ENCODE measurements at places on chromosomes 7 and 10.

GRCh38 chr10:49539320-49539885 lies 482 bp upstream of the ERCC6 start:
- DNase-seq: peak; percentile 2

- DNase-seq: no peak
Measured at GRCh38 chr7:46948716-46949115, 633.2 kb downstream of the TNS3 start.

- no peak for DNase-seq
Measured at GRCh38 chr10:92530421-92530820, 43.5 kb downstream of the IDE start.

GRCh38 chr10:127063762-127064161 lies 132.6 kb downstream of the INSYN2A start:
- no peak for DNase-seq

DNA sequence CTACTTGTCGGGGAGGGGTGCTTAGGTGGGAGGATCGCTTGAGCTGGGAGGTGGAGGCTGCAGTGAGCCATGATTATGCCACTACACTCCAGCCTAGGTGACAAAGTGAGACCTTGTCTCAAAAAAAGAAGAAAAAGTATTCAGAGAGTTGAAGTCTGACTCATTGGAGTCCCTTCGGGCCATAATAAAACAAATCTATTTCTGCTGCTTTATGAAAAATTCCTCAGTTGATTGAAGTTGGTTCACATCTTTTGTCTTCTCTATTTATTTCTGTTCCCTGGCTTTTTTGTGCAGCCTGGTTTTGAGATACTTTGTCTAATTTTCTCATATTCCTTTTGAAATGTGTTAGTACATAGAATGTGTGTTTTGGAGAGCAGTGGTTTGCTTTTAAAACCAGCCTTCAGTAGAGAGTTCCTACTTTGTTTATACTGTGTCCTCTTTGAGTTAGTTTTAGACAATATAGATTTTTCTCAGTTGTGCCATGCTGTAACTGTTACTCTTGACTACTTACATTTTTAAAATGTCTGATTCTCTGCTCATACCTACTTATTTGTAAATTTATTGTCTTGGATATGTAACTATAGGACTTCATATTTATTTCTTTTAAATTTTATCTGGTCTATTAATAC lies 36.7 kb downstream of the LUC7L2 start:
- DNase-seq: no peak

DNA sequence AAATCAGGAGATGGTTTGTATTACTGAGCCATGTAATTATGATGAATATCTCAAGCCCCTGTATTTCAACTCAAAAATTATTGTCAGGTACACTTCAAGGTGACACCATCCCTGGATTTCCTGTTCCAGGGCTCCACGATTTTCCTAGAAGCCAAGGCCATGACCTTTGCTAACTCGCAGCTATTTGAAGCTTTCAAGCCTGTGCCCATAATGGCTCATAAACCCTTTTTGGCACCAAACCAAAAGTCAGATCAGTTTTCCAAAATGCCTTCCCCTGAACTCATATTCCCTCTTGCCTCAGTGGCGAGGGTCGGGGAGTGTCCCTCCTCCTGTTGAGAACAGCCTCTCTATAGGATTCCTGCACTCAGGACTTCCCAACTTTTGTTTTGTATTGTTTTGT lies 70.8 kb downstream of the HIP1 start:
- no peak for DNase-seq

- DNase-seq: no peak
Measured at GRCh38 chr7:143846692-143847091, 55.3 kb downstream of the TCAF1 start.

- no peak for DNase-seq
Measured at GRCh38 chr7:17988141-17988540, 39.5 kb downstream of the PRPS1L1 start.

- DNase-seq: no peak
Measured at GRCh38 chr10:77641788-77642397, 4.3 kb upstream of the KCNMA1 start.

DNA sequence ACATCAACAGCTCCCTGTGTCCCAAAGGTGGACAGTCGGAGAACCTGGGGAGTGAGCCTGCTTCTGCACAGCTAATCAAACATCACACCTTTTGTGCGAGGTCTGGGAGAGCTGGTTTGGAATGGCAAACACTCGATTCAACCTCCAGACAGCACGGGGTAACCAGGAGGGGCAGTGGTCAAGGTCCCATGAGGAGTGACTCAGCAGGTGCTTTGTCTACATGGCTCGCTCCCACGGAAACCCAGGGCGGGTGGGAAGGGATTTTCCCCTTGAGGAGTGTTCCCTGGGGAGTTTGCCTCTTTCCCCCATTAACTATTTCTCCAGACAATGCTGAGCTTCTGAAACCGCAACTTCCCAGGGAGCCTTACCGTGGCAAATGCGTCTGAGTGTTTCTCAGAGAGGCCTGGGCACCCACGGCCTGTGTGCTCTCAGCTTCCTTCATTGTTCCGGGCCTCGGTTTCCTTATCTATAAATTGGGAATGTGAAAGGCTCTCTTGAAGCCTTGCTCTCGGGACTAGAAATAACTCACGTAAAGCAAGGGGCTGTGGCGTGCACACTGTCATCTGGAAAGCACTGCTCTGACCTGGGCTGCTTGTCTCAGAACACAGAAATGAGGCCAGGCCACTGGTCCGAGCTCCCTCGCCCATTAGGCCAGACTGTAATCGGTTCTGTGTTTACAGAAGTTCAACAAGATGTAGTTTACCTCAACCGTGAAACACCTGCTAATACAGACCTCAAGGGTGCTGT lies 14.0 kb upstream of the GTPBP4 start:
- no peak for DNase-seq

DNA sequence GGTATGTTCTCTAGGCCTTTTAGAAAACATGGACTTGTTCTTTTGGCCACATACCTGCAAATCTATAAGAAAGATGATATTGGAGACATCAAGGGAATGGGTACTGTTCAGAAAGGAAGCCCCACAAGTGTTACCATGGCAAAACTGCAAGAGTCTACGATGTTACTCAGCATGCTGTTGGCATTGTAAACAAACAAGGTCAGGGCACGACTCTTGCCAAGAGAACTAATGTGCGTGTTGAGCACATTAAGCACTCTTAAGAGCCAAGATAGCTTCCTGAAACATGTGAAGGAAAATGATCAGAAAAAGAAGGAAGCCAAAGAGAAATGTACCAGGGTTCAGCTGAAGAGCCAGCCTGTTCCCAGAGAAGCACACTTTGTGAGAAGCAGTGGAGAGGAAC lies 37.1 kb downstream of the SDK1 start:
- DNase-seq: no peak

DNA sequence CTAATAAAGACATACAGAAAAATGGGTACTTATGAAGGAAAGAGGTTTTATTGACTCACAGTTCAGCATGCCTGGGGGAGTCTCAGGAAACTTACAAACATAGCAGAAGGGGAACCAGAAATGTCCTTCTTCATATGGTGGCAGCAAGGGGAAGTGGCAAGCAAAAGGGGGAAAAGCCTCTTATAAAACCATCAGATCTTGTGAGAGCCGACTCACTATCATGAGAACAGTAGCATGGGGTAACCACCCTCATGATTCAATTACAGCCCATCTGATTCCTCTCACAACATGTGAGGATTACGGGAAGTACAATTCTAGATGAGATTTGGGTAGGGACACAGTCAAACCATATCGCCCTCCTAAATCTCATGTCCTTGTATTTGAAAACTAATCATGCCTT lies 1305.4 kb upstream of the SORCS1 start:
- no peak for DNase-seq

- no peak for DNase-seq
Measured at GRCh38 chr7:138943061-138943460, 38.1 kb downstream of the KIAA1549 start.

- DNase-seq: no peak
Measured at GRCh38 chr7:95446618-95447017, 11.8 kb upstream of the PON2 start.

- DNase-seq: no peak
Measured at GRCh38 chr10:5651388-5651764, 15.0 kb downstream of the ASB13 start.

- DNase-seq: no peak
Measured at GRCh38 chr7:96100737-96101136, 221.2 kb downstream of the SLC25A13 start.

- DNase-seq: no peak
Measured at GRCh38 chr7:33862946-33863814, 42.2 kb upstream of the BMPER start.

GRCh38 chr7:143299840-143300239 lies 11.7 kb downstream of the CASP2 start:
- peak; percentile 39 for DNase-seq

- DNase-seq: no peak
Measured at GRCh38 chr7:1262441-1262840, 29.8 kb downstream of the UNCX start.

GRCh38 chr7:45306752-45307305 lies 149.2 kb downstream of the RAMP3 start:
- DNase-seq: no peak

DNA sequence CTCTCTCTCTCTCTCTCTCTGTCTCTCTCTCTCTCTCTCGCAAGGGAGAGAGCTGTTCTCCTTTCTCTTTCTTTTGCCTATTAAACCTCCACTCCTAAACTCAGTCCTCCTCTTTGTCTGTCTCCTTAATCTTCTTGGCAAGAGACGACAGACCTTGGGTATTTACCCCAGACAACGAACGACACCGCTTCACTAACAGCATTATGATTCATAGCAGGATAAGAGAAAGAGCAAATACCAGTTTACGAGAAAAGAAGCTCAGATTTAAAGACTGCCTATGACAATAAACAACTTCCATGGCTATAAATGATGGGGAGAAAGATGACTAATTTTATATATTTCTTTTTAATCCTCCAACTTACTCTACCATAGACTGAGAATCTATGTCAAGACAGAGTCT lies 1396.5 kb upstream of the CELF2 start:
- DNase-seq: no peak

- DNase-seq: no peak
Measured at GRCh38 chr10:69259547-69260243, 18.6 kb upstream of the HK1 start.

DNA sequence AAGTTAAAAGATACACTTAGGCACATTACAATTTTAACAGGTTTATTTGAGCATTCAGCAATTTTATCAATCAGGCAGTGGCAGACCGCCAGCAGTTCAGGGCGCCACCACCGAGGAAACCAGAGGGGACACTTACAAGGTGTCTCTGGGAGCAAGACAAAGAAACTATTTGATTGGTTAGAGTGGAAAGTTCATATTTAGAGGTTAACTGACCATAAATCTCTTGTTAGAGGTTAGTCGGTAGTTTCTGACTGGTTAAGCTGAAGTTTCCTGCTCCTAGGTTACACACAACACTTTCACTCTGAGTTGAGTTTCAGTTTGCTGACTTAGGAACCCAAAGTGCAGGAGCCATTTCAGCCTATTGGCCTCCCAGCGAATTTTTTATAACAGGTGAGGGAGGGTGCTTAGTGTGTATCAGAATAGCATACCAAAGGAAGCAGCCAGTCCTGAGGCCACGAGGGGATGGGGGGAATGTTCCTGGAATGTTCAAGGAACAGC lies 10.8 kb upstream of the PVRIG start:
- no peak for DNase-seq

DNA sequence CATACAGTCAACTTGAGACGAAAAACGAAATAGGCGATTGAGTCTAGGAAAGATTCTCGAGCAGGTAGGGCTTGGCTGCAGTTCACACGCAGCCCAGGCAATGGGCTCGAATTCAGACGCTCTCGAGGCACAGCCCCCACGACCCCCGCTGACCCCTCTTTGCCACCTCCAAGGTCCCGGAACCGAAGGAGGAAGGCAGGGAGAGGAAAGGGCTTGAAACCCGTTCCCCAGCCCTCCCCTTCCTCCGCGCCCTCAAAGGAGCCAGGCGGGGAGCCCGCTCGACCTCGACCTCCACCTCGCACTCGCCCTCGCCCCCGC lies 441 bp downstream of the CCDC186 start:
- DNase-seq: no peak

GRCh38 chr7:100003711-100004661 lies 11.4 kb upstream of the ZKSCAN1 start:
- DNase-seq: no peak

DNA sequence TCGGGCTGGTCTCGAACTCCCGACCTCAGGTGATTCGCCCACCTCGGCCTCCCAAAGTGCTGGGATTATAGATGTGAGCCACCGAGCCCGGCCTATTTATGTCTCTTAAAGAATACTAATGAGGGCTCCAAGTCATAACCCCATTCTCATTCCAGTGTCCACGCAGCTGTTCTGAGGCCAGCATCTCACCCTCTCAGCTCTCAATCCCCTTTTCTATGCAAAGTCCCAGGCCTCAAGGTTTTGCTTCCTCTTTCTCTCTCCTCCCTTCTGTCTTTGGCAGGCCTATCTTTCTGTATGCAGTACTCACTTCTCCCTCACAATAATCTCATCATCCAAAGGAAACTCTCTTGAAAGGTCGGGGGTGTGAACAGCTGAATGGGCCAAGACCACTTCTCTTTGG lies 28.0 kb upstream of the VSIR start:
- DNase-seq: no peak

DNA sequence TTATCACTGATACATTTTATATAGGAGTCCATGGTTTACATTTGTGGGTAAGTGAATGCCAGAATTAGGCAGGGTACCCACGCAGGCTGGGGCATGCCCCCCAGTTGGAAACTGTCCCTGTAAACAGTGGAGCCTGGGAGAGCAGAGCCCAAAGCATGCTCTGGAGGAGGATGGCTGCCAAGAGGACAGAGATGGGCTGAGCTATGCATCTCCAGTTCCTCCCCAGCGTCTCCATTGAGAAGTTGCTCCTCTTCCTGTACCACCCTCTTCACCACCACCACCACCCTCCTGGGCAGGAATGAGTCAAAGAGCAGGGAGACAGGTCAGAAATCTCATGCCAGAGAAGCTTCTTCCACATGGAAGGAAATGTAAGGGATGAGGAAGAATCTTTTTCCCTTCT lies 67.7 kb upstream of the KMT2E start:
- DNase-seq: no peak

DNA sequence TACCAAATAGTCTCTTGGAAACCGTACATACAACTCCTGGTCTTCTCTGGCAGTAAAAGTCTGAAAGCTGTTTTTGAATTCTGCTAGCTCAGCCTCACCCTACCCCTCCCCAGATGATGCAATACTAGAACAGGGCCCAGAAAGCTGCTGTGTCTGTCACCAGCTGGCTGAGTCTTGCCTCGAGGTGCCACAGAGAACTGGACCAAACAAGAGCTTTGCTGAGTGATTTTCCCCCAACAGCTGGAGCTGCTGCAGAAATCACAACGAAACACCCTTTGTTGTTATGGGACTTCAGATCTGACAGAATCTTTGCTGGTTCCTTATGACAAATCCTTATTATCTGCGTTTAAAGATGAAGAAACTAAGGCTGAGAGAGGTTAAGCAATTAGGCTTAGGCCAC lies 134.1 kb downstream of the SPAG6 start:
- no peak for DNase-seq

- no peak for DNase-seq
Measured at GRCh38 chr10:79029478-79030390, 39.0 kb upstream of the ZMIZ1 start.

GRCh38 chr7:21562385-21562784 lies 19.5 kb downstream of the DNAH11 start:
- DNase-seq: no peak

GRCh38 chr7:156986378-156986777 lies 24.1 kb downstream of the MNX1 start:
- no peak for DNase-seq

GRCh38 chr10:89114846-89115625 lies 92.1 kb downstream of the CH25H start:
- DNase-seq: no peak

Measured in stimulated activated CD8-positive, alpha-beta memory T cell treated with anti-CD3 and anti-CD28 coated beads, Interleukin-15, amount 100 ng/mL, for 4 hours (primary cell).